ENCODE measurements at places on chromosomes 12 and 14.

GRCh38 chr12:28776913-28777422 is 372.1 kb upstream of the FAR2 start:
- DNase-seq, result no peak

- no peak for DNase-seq
Observed at GRCh38 chr12:21583587-21583986, 21.1 kb downstream of the GYS2 start.

DNA sequence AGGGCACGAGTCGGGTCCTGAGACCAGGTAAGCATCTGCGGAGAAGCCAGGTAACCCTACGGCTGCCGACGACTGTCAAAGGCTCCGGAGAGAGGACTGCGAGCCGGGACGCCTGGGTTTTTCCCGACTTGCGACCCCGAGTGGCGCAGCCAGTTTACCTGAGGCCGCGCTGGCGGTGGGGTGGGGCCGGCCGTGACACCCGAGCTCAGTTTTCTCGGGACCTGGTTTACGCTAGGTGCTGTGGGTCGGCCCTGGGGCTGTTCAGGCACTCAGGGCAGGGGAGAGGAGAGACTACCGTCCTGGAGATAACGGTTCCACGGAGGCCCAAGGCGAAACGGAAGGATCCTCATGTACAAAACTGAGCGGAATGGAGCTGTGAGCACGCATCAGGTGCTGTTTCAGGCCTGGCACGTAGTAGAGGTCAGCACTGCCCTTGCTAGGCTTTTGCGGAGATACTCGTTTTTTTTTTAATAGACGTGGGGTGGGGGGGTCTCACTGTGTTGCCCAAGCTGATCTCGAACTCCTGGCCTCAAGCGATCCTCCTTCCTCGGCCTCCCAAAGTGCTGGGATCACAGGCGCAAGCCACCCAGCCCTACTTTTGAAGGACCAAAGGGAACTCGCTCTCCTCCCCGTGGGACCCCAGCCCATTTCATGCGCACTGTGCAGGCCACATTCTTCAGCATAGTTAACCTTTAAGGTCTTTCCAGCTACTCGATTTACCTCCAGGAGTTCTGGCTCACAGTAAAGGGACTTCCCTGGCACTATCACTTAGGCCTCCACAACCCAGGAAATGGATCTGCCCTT is 471 bp downstream of the MTRFR start:
- DNase-seq, result no peak

DNA sequence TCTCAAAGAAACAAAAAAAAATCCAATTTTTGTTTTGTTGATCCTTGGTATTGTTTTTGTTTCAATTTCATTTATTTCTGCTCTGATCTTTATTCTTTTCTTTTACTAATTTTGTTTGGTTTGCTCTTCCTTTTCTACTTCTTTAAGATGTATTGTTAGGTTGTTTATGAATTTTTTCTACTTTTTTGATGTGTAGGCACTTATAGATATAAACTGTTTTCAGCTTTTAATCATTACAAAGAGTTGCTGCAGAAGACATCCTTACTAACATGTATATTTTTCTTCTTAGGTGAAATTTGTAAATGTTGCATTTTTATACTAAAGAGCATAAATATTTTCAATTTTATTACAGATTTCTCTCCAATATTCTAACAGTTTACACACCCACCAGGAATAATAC is 69.8 kb downstream of the KNTC1 start:
- DNase-seq, result no peak

DNA sequence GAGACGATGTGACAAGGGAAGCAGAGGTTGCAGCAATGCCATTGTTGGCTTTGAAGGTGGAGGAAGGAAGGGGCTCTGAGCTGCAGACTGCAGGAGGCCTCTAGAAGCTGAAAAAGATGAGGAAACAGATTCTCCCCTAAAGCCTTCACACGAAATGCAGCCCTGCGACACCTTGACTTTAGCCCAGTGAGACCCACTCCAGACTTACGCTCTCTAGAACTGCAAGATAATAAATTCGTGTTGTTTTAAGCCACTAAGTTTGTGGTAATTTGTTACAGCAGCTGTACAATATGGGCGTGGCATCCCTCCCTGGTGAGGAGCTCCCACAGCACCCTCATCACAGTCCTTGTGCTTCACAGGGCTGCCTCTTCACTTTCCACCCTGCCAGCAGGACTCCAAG is 53.2 kb downstream of the GOLGA5 start:
- DNase-seq, result no peak

GRCh38 chr12:23771240-23771949 is 178.1 kb downstream of the SOX5 start:
- no peak for DNase-seq

GRCh38 chr12:22477894-22478287 is 66.5 kb downstream of the C2CD5 start:
- DNase-seq, result no peak

DNA sequence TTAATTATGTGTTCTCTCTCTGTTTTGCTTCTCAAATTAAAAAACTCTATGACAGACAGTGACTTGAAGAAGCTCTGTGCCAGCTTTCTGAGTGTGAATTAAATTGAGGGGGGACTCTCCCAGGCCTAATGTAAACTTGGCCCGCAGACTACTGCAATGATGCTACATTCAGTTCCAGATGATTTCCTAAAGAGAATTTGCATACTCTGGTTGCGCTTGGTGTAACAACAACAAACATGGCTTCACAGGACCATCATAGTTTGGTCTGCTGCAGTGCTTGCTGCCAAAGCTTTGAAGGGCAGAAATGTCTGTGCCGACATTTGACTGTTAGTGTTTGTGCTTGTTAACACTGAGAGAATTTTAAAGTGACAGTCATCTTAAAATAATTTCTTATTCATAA is 25.0 kb downstream of the CFAP54 start:
- no peak for DNase-seq

DNA sequence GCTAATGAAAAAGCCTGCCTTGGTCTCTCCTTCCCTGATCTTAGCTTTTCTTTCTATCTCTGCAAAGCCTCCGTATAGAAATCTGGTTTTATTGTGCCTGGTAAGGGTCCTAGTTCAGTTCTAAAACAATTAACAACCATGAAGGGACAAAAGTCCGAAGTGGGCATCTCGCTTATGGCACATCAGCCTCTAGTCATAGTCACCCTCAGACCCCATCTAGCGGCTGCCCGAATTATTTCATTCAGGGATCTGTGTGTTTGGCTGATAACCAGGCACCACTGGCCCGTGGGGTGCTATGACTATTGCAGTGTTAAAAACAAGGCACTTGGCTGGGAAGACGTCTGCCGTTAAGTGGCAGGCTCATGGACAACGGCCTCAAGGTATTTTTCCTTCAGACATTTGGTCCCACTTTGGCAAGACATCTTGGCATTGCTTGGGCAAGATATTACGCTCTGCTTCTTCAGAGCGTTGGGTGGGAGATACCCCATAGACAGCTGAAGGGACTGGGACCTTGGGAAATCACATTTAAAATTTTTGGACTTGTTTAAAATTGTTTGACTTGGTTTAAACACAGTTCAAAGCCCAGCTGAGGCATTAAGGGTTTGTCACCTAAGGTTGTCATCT is 87.1 kb downstream of the SINHCAF start:
- DNase-seq, result peak; percentile 95

- no peak for DNase-seq
Observed at GRCh38 chr12:126847005-126847629, 1419.9 kb upstream of the TMEM132C start.

GRCh38 chr14:47526591-47527244 is 148.7 kb downstream of the MDGA2 start:
- no peak for DNase-seq
